IMR-90 (cell line): ENCODE measurements at places on chromosomes 3 and 15. TPM values are rescaled to one million over a fixed set of nuclear protein-coding genes. Genes with fewer than 3 reads are reported as not detected.

Gene CAV3
- total RNA-seq = 0.28 and 0.36 TPM in 2 replicates

Gene MOBP
- not detected in 2 replicates for total RNA-seq

Gene MKRN2
- total RNA-seq = 65.6 and 65.8 TPM in 2 replicates

Gene PRR20G
- total RNA-seq = not detected in 2 replicates

Gene PCSK6
- not detected in 2 replicates for total RNA-seq

- DNase-seq = no peak
Observed at GRCh38 chr3:37255990-37256308, 81.6 kb upstream of the LRRFIP2 start.

- DNase-seq = no peak
Observed at GRCh38 chr15:58167095-58167691, 29.0 kb downstream of the AQP9 start.

DNA sequence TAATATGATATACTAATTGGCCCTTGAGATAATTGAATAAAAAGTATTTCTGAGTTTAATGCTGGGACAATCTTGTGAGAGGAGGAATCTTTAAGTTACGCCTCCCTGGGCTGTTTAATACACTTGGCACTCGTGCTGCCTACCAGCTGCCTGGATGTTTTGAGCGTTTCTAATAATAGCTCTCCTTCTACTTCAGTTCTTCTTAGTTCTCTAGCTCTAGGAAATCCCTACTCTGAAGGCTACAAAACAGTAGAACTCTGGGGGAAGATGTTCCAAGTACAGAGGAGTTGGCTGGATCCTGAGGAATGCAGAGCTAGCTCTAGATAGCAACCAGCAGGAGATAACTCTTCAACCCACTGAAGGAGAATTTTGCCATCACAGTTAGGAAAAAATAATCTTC is 3.5 kb downstream of the NAALADL2 start:
- peak; percentile 28 for DNase-seq

Gene LIPH
- 0.28 and 0.36 TPM in 2 replicates for total RNA-seq

- DNase-seq = no peak
Observed at GRCh38 chr3:51987568-51987967, 4.2 kb downstream of the ACY1 start.

DNA sequence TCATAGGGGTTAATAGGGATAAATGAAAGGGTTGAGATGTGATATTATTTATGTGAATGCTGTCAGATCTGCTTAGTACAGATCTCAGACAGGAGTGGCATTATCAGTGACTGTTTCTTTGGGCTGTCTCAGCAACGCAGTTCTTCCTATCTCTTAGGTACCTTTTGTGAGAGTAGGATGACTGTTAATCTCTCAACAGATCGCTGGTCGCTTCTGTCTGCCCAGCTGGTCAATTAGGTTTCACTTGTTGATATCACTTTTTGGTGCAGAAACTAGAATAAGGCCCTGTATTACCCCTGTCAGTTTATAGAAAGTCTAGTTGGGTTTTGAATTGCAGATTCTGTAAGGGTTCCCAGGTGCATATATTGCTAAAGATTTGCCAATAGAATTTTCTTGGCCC is 16.5 kb downstream of the DIS3L start:
- no peak for DNase-seq

DNA sequence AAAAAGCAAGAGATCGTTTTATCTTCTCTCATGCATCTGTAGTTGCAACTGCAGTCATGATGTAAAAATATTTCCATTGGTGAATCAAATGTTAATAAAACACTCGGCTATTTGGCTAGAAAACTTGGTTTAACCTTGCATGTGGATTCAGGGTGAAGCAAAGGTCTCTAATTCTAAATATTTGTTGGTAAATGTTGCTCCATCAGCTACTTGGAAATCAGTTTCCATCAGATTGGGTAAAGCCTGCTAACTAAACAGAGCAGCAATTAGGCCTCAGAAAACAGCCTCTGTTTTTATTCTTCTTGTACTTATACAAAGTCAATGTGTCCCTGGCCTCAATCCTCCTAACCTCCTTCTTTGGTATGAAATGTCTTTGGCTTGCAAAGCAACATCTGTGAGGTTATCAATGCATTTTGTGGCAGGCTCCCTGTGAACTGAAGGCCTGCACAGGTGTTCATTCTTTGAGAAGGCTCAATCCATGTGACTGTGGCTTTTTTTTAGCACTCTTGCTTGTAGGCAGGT is 312.3 kb downstream of the WDR72 start:
- DNase-seq = no peak

GRCh38 chr3:151350656-151351055 is 21.3 kb upstream of the P2RY13 start:
- DNase-seq = no peak

DNA sequence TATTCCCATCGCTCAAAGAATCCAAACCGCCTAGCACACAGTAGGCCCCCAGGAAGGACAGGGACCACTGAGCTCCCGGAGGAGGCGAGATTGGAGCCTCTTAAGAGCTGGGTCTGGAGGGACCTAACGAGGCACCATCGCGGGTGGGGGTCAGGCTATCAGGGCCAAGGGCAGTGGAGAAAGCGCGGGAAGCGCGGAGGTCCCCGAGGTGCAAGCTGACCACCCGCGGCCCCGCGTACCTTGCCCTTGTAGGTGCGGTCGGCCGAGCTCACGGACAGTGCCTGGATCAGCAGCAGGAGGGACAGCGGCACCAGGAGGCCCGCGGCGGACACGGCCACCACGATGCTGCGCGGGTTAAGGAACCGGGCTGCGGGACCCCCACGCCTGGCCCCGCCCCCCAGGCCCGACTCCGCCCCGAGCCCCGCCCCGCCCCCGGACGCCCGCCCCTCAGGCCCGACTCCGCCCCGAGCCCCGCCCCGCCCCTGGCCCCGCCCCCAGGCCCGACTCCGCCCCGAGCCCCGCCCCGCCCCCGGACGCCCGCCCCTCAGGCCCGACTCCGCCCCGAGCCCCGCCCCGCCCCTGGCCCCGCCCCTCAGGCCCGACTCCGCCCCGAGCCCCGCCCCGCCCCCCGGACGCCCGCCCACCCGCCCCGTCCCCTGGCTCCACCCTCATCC is 3.9 kb downstream of the ZDHHC19 start:
- no peak for DNase-seq
